ENCODE measurements at places on chromosomes 7 and 10. TPM values are rescaled to one million over a fixed set of nuclear protein-coding genes. Genes with fewer than 3 reads are reported as not detected.

Gene CTAGE6
- 2.7 TPM for total RNA-seq

- no peak for DNase-seq
Observed at GRCh38 chr7:148182264-148182663, 408.3 kb upstream of the C7orf33 start.

DNA sequence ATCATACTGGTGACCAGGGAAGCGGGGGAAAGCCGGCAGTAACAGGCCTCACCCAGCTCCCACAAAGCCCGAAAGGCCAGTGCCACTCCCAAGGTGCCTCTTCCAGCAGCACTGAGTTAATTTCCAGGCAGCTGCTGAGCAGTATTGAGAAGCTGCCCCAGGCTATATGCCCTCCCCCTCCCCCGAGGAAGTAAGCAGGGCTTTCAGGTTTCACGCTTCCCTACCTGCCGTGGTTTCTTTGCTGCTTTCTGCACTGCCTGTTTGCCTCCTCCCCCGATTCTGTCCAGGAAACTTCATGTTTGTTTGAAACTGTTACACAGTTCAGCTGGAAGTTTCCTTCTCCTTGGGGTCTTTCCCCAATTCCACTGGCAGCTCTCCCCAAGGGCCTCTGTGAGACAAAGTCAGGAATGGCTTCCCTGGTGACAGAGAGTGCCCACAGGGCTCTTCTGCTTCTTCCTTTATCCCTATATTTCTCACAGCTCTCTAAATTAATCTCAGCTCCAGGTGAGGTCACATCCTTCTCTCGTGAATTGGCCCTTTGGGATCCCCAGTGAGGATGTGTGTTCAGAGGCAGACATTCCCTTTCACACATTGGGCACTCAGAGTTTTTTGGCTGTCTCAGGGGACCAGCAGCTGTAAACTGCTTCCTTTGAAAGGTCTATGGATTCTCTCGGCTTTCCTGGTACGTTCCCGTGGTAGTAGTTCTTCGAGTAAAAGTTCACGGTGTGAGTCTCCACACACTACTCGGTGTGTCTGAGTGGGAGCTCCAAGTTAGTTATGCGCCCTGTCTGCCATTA is 19.4 kb downstream of the C1GALT1 start:
- no peak for DNase-seq

GRCh38 chr10:18246967-18247366 is 106.7 kb downstream of the CACNB2 start:
- no peak for DNase-seq

Gene TAC1
- 20.7 TPM for total RNA-seq

Gene CPA1
- 1.8 TPM for total RNA-seq

GRCh38 chr10:15738270-15738925 is 18.7 kb upstream of the ITGA8 start:
- no peak for DNase-seq

- no peak for DNase-seq
Observed at GRCh38 chr10:110535958-110536891, 31.3 kb upstream of the SMC3 start.

DNA sequence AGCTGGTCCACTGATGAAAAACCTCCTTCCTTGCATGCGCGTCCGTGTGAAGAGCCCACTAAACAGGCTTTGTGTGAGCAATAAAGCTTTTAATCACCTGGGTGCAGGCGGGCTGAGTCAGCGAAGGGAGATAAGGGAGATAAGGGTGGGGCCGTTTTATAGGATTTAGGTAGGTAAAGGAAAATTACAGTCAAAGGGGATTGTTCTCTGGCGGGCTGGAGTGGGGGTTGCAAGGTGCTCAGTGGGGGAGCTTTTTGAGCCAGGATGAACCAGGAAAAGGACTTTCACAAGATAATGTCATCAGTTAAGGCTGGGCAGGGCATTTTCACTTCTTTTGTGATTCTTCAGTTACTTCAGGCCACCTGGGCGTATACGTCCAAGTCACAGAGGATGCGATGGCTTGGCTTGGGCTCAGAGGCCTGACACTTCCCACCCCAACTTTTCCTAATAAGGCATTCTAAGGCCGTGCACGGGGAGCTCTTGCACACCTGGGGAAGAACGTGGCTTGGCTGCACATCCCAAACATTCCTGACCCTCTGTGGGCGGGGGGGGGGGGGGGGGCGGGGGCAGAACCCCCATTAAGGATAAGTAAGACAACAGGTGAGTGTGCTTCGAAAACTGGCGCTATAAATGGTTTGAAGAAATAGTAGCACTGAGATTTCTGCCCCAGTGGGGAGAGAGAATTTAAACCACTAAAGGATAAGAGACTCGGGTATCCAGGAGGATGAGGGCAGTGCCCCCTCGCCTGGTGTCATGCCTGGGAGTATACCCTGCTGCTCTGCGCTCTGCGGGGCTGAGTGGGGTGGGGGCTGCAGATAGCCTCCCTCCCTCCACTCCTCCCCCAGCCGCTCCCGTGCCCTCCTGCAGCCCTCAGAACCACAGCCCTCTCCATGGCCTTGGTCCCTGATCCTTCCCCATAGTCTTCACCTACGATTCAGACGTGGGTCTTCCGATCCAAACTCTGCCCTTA is 217.6 kb downstream of the MLLT10 start:
- DNase-seq: no peak

Gene H2BK1
- total RNA-seq: not detected

DNA sequence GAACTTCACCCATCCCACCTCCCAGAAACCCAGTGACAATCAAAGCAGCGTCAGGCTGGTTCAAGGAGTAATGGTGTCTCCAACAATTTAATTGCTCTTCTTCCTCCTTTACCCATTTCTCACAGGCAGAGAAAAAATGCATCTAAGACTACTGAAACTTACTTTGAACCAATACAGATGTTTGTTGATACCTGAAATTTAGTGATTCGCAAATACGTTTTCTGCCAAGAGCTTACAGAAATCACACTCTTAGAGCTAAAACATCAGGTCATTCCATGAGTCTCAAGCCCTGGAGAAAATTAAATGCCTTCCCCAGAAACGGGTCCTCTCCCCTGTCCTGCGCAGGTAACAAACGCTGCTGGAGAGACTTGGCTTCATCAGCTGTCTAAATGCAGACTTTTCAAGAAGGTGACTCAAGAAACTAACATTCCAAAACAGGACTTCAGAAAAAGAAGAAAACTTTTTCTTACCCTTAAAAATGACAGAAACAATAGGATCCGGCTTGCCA is 443 bp downstream of the MYOF start:
- DNase-seq: no peak

- no peak for DNase-seq
Observed at GRCh38 chr7:92808635-92809034, 27.7 kb downstream of the CDK6 start.

Gene SPAM1
- not detected for total RNA-seq

- DNase-seq: no peak
Observed at GRCh38 chr10:8033812-8034465, 20.5 kb upstream of the GATA3 start.

DNA sequence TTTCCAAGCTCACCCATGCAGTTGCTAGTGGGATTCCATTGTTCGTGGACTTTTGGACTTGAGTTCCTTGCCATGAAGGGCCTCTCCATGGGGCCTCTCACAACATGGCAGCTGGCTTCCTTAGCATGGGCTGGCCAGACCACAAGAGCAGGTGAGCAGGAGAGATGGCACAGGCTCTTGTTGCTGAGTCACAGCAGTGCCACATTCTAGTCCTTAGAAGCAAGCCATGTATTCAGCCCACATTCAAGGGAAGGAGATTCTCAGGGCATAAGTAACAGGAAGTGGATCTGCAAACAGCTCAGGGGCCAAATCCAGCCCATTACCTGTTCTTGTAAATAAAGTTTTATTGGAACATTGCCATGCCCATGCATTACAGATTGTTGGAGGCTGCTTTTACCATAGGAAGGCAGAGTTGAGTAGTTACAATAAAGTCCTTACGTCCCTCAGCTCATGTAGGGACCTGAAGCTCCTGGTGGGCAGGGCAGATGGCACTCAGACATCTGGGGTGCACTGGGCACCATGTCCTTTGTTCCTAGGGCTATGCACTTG is 481.5 kb upstream of the FOXK1 start:
- DNase-seq: no peak

- no peak for DNase-seq
Observed at GRCh38 chr10:6203331-6204062, 765 bp downstream of the PFKFB3 start.

DNA sequence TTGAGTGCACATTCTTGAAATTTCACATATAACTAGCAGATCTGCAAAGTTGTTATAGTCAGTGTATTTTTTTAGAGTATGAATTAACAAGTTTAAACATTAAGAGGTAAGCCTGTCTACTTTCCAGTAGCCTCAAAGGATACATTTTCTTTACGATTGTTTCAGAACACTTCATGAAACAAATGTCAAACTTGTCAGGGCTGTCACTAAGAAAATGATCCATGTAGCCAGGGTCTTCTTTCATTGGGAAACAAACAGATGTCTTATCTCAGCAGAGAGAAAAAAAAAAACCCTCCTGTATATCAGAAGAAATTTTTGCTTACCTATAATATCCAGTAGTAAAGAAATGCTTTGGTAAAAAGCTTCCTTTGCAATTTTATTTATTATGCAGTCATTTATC is 192.4 kb downstream of the PHF14 start:
- no peak for DNase-seq

- DNase-seq: no peak
Observed at GRCh38 chr7:102431617-102432298, 1.6 kb upstream of the ORAI2 start.

DNA sequence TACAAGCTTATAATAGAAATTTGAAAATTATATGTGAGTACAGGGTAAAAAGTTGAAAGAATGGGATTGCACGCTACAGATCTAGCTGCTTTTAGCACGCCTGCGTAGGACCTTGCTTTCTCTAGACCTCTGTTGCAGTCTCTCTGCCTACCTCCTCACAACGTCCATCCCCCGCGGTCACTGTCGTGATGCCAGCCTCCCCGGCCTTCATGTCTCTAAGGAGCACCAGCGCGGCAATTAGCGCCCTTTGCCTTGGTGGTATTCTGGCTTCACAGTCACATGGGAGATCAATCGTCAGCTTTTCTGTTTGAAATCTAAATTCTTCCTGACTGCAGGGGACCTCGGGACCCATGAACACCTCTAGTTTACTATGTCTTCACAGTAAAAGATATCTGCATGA is 131.3 kb downstream of the EGFR start:
- DNase-seq: no peak

- no peak for DNase-seq
Observed at GRCh38 chr10:31033147-31033546, 1.5 kb upstream of the ZNF438 start.

DNA sequence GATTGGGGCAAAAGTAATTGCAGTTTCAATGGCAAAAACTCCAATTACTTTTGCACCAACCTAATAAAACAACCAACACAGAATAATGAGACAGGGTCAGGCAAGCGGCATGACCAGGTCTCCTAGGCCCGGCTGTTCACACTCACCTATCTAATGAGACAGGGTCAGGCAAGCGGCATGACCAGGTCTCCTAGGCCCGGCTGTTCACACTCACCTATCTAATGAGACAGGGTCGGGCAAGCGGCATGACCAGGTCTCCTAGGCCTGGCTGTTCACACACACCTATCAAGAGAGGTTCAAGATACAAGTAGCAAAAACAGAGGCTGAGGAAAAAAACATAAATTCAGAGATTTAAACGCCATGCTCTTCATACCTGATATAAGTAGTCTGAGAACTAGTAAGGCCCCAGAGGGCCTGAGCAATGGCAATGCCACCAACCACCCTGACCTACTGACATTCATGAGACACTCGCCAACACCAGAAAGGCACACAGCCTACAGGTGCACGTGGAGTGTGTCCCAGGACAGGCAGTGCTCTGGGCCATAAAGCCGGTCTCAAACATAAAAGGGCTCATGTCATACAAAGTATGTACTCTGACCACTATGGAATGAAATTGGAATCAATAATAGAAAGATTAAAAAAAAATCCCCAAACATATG is 40.6 kb upstream of the NCAPG2 start:
- no peak for DNase-seq

DNA sequence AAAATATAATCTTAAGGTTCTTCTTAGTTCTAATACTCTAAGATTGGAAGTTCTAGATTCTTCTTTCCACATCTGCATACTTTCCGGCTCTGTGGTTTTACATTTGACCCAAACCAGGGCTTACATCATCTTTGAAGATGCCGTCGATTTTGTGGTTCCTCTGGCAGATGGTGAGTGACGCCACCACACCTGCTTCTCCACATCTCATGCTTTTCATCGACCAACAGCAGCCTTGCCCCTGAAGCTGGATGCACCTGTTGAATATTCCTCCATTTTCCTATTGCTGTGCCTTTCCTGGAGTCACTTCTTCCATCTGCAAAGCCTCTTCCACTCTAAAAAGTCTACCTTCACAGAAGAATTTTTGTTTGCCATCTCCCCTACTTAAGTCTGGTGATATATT is 121.3 kb downstream of the PRKCQ start:
- DNase-seq: no peak

- DNase-seq: no peak
Observed at GRCh38 chr7:132387596-132387995, 188.7 kb downstream of the PLXNA4 start.

- DNase-seq: no peak
Observed at GRCh38 chr7:23475576-23475839, 5.2 kb upstream of the IGF2BP3 start.

GRCh38 chr7:158834878-158835784 is 5.8 kb upstream of the ESYT2 start:
- DNase-seq: no peak

DNA sequence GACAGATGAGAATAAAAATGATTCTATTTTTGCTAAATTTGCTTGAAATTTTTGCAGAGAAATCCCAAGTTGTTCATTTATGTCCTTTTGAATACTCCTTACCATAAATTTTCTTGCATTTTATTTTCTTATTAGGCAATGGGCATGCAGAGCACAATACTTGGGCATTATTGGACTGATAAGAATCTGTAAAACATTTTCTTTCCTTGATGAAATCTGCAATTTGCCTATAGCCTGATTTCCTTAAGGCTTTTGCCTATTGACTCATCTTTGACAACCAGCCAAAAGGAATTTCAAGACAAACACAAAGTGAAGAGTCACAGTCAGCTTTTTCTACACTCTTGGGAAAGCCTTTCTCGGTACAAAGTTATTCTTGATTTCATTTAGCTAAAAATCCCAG is 30.5 kb upstream of the GNAT3 start:
- DNase-seq: no peak

- DNase-seq: no peak
Observed at GRCh38 chr7:133203490-133203889, 49.4 kb upstream of the EXOC4 start.

DNA sequence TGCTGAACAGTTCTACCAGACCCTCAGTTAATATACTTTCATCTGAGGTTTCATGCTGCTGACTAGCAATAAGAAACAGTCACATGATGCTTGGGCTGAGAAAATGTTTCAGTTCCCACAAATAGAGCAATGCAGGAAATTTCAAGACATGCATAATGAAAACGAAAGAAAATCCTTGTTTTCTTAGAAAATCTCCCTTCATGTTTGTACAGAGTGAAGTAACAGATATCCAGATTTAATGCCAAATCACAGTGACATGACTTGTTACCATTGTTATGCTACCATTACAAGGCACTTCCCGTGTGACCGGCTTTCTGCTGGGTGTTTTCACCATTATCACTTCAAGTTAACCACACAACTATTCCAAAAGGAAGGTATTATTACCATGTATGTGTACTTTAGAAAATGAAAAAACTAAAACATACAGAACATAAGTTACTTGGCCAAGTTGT is 121.7 kb downstream of the DOCK4 start:
- DNase-seq: no peak

Gene EBF3
- total RNA-seq: 4.6 TPM
